B cell (primary cell): ENCODE measurements at places on chromosomes 7 and 10. TPM values are rescaled to one million over a fixed set of nuclear protein-coding genes. Genes with fewer than 3 reads are reported as not detected.

The DOCK1 gene
- total RNA-seq = not detected in 2 replicates

The EBLN1 gene
- total RNA-seq = not detected in 2 replicates

DNA sequence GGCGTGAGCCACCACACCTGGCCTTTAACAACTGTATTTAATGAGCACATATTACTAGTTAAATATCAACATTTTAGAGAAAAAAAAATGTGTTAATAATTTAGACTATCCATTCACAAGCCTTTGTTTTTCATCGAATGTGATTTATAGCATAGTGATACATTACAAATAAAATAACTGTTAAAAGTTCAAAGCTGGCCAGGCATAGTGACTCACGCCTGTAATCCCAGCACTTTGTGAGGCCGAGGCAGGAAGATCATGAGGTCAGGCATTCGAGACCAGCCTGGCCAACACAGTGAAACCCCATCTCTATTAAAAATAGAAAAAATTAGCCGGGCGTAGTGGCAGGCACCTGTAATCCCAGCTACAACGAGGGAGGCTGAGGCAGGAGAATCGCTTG, 72.7 kb downstream of the HACD1 start:
- no peak overlapping the region for H3K4me3 ChIP-seq
- H3K36me3 ChIP-seq = no peaks in the 10 kb centered on the region
- no peak overlapping the region for H3K27ac ChIP-seq
- DNase-seq = no peak
- no peaks in the 10 kb centered on the region for H3K4me1 ChIP-seq

- no peak overlapping the region for H3K4me3 ChIP-seq
- H3K27ac ChIP-seq = no peak overlapping the region
- no peaks in the 10 kb centered on the region for H3K4me1 ChIP-seq
- H3K27me3 ChIP-seq = peaks cover 7% of the 10 kb centered on the region
- DNase-seq = no peak
Measured at GRCh38 chr7:1706721-1707613, 36.9 kb downstream of the ELFN1 start.

GRCh38 chr7:114021135-114021534, 102.3 kb upstream of the PPP1R3A start:
- H3K27me3 ChIP-seq = no peaks in the 10 kb centered on the region
- H3K36me3 ChIP-seq = no peaks in the 10 kb centered on the region
- H3K4me1 ChIP-seq = no peaks in the 10 kb centered on the region
- H3K27ac ChIP-seq = no peak overlapping the region
- H3K4me3 ChIP-seq = no peak overlapping the region
